HT1080 (cell line): ENCODE measurements at places on chromosomes 5 and 9. TPM values are rescaled to one million over a fixed set of nuclear protein-coding genes. Genes with fewer than 3 reads are reported as not detected.

- DNase-seq, result peak; percentile 90
Measured at GRCh38 chr9:134403682-134404301, 77.5 kb downstream of the RXRA start.

DNA sequence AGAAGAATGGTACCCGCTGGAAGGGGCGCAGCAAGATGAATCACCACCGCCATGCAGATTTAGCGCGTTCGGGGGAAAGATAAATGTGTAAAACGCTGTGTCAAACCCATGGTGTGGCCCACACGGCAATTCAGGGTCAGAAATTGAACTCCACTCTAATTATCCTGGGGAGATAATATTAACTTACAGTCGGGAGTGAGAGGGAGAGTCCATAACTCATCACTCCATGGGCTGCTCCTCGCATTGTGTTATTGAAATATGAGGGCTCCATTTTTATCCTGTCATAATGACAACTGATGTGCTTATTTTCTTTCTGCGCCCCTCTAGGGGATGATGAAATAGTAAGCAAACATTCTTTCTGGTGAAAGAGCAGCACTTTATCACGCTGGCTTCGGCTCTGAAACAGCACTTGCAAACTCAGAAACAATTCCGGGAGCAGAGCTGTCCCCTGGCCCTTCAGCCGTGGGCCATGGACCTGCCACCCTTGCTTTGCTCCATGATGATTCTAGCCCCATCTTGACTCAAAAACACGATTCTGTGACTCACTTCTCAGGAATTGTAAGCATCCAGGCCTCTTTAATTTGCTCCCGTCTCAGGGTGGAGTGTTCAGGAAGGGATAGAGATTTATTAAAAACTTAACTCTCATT lies 431.6 kb downstream of the IRX1 start:
- DNase-seq, result peak; percentile 51

GRCh38 chr9:128072144-128073021 lies 4.4 kb downstream of the SLC25A25 start:
- DNase-seq, result no peak

- DNase-seq, result no peak
Measured at GRCh38 chr9:76557674-76558225, 98.8 kb downstream of the GCNT1 start.

DNA sequence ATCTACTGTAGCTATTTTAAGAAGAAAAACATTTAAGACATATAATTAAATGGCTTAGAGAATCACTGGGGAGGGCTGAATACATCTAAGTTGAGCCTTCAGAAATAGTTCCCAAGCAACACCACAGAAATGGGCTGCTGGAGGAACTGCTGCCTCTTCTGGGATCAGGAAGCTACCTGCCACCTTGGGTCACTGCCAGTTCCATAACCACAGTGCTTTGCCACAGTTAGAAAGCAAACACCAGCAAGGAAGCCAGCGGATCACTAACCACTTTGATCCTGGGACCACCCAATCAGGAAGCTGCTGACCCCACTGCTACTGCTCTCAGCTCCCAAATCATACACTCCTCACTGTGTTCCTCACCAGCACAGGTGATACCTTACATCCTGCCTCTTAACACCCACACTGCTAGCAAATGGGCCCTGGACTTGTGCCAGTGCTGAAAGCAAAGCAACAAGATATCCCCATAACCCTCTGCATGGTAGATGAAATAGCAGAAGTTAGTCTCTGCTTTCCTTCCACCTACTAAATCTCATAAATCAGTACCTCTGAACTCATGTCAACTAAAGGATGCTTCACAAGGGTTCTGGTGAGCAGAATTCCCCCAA lies 346.9 kb downstream of the DEPDC1B start:
- no peak for DNase-seq

DNA sequence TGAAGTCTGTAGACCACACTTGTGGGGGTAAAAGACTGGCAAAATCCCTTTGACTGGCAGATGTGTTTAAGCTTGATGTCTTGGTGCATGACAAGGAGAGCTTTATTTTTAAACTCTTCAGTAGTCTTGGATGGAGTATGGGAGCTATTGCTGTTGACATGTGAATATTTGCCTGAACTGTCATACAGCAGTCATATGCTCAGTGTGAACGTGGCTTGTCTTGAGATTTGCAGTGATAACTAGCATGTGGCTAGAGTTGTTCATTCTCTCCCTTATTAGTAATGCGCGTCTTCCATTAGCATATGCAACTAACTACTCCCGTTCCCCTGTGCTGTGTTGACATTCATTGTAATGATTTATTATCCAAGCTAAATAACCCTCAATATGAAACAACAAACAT lies 523.6 kb upstream of the WWC1 start:
- no peak for DNase-seq

DNA sequence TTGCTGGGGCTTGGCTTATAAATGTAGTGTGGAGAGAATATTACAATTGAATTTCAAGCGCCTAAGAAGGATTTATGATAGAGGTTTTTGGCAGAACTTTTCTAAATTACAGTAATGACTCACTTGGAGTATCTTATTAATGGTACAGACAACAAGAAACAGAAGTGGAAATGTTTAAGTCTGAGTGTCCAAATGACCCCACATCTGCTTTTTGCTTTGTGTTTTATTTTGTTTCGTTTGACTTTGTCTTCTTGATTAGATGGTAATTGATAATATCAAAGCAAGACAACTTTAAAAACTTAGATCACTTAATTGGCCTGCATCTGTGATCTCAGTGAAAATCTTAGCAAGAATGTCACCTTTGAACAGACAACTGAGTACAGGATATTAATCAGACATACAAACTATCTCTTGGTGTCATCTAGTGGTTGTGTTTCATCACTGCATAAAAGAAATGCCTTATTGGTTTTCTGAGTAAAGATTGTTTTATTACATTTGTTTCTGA lies 577.4 kb downstream of the ISL1 start:
- DNase-seq, result peak; percentile 33

GRCh38 chr5:173963867-173964441 lies 25.0 kb upstream of the C5orf47 start:
- no peak for DNase-seq

GRCh38 chr5:86320266-86320665 lies 297.5 kb upstream of the COX7C start:
- DNase-seq, result no peak

GRCh38 chr5:79990598-79991507 lies at the start of gene MTX3:
MTX3 (minus strand) TSS chr5:79991262; CDS start chr5:79991238, 24 bp downstream.
- peak; percentile 91 for DNase-seq

DNA sequence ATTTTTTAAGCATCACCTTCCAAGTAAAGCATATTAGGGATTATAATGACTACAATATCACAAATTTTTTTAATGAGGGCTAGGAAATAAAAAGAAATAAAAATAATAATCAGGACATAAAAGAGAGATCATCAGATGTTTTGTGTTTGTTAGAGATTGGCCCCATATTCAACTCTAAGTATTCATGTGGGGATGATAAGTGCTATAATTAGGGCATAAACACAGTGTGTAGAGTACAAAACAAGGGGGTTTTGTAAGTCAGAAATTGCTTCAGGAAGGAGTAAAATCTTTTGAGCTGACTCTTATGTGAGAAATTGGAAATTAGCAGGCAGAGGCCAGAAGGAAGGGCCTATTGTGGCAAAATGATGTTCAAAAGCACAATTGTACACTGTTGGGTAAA lies 127.3 kb downstream of the STARD4 start:
- no peak for DNase-seq

DNA sequence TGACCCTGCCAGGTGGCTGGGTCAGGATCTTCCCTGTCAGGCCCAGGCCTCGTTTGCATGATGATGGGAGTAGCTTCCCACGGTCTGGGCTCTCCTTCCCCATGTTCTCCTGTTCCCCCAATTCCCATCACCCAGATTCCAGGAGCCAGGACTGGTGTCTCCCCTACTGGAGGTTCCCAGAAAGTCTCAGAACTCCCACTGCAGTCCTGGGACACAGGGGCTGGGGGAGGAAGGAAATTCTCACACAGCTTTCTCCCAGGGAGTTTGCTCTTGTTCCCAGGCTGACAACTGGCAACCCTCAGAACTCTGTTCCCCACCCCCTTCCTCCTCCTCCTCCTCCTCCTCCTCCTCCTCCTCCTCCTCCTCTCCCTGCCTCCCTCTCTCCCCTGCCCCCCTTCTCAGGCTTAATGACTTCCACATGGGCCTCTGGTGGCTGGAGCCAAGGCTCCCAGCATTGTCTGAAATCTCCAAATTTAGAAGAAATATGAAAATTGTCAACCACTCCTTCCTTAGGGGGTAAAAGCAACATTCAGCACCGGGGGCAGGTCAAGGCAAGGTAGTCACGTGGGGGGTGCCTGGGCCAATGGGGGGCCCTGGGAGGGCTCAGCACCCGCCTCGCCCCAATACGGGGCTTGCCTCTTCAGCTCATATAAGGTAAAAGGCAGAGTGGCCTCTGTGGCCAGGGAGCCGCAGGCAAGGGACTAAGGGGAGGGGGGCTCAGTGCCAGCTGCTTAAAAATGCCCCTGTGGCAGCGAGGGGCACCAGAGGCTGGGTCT lies 27.3 kb upstream of the IL17B start:
- no peak for DNase-seq

GRCh38 chr9:995781-996180 lies 19.3 kb downstream of the DMRT3 start:
- DNase-seq, result no peak

DNA sequence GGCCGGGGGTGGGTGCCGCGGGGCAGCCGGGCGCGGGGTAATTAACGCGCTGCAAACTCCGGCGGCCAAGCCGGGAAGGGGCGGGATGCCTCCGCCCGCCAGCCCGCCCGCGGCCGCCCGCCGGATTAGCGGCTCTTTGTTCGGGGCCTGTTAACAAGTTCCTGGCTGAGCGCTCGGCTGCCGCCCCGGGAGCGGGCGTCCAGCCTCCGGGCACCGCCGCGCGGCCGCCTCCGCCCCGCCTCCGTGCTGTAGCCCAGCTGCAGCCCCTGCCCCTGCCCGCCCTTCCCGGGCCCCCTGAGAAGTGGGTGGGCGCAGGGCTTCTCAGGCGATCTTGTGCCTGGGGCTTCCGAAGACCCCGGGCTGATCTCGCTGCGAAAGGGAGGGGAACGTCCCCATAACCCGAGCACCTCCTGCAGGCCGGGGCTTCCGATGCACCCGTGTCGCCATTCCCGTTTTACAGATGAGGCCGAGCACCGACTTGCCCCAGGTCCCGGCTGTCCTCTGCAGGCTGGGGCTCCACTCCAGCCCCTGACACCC lies 7.5 kb downstream of the UNC5A start:
- DNase-seq, result no peak

- DNase-seq, result no peak
Measured at GRCh38 chr5:569358-569867, 42.7 kb upstream of the CEP72 start.

GRCh38 chr9:81621785-81622259 lies 67.5 kb downstream of the TLE1 start:
- no peak for DNase-seq

GRCh38 chr5:18216729-18217128 lies 582.5 kb downstream of the TAF11L14 start:
- DNase-seq, result no peak

GRCh38 chr5:152701305-152701949 lies 296.3 kb upstream of the NMUR2 start:
- DNase-seq, result no peak

GRCh38 chr9:20781092-20781491 lies 97.0 kb downstream of the FOCAD start:
- no peak for DNase-seq

DNA sequence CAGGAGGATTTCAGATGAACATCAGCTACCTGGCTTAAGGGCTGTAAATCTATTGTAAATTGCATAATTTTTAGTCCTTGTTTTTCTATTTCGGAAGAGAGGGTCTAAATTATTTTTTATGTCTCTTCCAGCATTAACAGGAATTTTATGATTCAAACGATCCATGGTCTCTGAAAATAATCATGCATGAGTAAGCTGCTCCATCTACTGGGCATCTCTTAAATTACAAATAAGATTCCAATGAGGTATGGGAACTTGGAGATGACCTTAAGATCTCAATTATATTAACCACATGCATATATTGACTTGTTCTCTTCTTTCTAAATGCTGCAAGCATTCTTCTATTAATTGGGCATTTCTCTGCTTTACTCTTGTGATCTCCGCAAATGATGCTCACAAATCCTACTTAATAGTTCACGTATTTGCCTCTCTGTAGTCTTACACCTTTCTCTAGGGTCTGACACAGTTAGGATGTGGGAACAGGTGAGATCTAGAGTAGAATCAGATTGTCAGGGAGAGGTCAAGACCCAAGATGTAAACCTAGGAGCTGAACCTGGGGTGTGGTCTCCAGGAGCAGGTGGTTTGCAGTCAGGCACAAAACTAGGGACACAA lies 86.9 kb downstream of the NUDT12 start:
- DNase-seq, result peak; percentile 45

GRCh38 chr5:157914151-157914788 lies 55.3 kb upstream of the CLINT1 start:
- DNase-seq, result no peak

GRCh38 chr5:34021334-34021733 lies 13.5 kb upstream of the AMACR start:
- no peak for DNase-seq

GRCh38 chr9:90124961-90125360 lies 517.7 kb downstream of the DIRAS2 start:
- DNase-seq, result no peak

- DNase-seq, result no peak
Measured at GRCh38 chr9:36867241-36867640, 166.8 kb downstream of the PAX5 start.

DNA sequence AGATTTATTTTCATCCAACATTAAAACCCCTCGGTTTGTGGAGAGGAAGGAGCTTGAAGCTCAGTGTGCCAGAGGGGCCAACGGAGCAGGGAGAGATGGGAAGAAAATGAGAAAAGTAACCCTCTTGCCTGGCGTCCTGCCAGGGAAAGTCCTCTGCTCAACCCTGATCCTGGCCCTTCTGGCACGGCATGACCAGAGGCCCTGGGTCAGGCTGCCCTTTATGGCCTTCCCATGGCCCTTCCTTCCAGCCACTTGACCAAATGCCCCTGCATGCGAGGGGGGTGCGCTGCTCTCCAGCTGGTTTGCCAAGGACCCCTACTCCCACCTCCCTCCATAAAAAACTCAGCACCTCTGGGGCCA lies 43.8 kb downstream of the SPRY4 start:
- no peak for DNase-seq

GRCh38 chr5:154196955-154197652 lies 6.6 kb downstream of the GALNT10 start:
- DNase-seq, result peak; percentile 39

GRCh38 chr5:148816357-148816756 lies 10.1 kb upstream of the ADRB2 start:
- DNase-seq, result no peak

GRCh38 chr9:133787754-133788025 lies 49.5 kb upstream of the SARDH start:
- DNase-seq, result no peak

- DNase-seq, result peak; percentile 30
Measured at GRCh38 chr9:93682155-93682968, 106.0 kb downstream of the PHF2 start.

GFRA3 gene
- total RNA-seq, result not detected in 2 replicates

AK3 gene
- 55.9 and 88.8 TPM in 2 replicates for total RNA-seq

FAXDC2 gene
- total RNA-seq, result 0.90 and 1.4 TPM in 2 replicates

TOR1A gene
- 55.1 and 75.2 TPM in 2 replicates for total RNA-seq

PCDHGB3 gene
- 0.80 and 1.5 TPM in 2 replicates for total RNA-seq

MCTP1 gene
- 11.0 and 13.9 TPM in 2 replicates for total RNA-seq

TRIO gene
- total RNA-seq, result 144 and 162 TPM in 2 replicates

MLANA gene
- 0.11 TPM in 1 of 2 replicates, not detected in the other for total RNA-seq

SAPCD2 gene
- 58.5 and 69.2 TPM in 2 replicates for total RNA-seq

OBP2A gene
- total RNA-seq, result 0.24 TPM in 1 of 2 replicates, not detected in the other

TMEM161B gene
- 13.0 TPM in 2 replicates for total RNA-seq

ABCA2 gene
- 7.5 and 9.0 TPM in 2 replicates for total RNA-seq

ZNF169 gene
- 2.8 and 4.1 TPM in 2 replicates for total RNA-seq

RFESD gene
- total RNA-seq, result 2.5 and 4.0 TPM in 2 replicates

FLT4 gene
- total RNA-seq, result 0.03 and 0.31 TPM in 2 replicates

SLC6A3 gene
- total RNA-seq, result not detected in 2 replicates

HACD4 gene
- total RNA-seq, result not detected in 2 replicates

RGS14 gene
- total RNA-seq, result 27.7 and 29.8 TPM in 2 replicates

TMC1 gene
- not detected in 2 replicates for total RNA-seq
